ENCODE measurements at places on chromosomes 1 and 21.

GRCh38 chr1:19402031-19402813, 83.1 kb downstream of the CAPZB start:
- DNase-seq: no peak

DNA sequence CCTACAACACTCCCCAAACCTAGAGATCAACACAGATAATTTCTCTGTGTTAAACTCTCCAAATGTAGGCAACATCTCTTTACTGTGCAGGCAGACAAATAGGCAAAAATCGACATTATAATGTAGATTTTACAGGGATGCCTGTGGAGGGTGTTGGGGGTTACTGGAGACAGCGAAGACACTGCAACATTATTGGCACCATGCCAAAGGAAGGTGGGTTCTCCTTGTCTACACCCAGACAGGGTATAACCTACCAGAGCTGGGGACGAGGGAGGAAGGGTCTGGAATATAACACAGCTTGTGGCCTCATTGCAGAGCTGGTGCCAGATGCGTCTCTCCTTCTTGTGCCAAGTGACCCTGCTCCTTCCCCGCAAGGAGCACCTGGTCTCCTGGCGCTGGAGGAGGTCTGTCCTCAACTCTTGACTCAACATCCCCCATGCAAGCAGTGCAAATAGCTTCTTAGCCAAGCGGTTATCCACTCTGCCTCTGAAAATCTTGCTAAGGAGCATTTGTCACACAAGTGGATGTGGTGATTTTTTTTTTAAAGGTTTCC, 404.0 kb downstream of the PRDM2 start:
- no peak for DNase-seq

GRCh38 chr1:229758101-229759036, 132.3 kb downstream of the URB2 start:
- DNase-seq: no peak

DNA sequence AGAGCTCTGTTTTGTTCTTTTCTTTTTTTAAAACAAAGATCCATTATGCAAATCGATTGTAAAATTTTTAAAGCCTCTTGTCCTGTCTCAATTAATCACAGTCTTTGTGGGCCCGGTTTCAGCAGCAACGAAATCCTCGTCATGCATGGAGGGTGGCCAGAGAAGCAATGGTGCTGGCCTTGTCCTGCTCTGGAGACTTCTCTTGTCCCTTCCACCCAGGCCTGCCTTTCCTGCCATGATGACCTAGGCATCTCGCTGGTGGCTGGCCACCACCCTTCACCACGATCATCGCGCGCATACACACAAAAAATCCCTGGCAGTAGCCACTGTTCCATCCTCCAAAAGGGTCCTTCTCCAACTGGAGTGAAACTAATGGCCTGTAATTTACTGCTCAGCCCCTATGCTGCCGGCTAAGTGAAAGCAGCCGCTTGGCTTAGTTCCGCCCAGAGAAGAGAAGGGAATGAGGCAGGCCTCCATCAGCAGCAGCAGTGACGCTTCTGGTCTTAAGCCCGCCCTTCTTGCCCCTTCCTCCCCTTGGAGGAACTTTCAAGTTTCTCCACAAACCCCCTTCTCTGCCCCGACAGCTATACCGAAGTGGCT, 309.5 kb downstream of the NPHP4 start:
- DNase-seq: no peak

- no peak for DNase-seq
These were observed 54.8 kb downstream of the OSBPL9 start for GRCh38 chr1:51671527-51672325.

GRCh38 chr1:32372149-32372756, 9.9 kb downstream of the TSSK3 start:
- DNase-seq: no peak

DNA sequence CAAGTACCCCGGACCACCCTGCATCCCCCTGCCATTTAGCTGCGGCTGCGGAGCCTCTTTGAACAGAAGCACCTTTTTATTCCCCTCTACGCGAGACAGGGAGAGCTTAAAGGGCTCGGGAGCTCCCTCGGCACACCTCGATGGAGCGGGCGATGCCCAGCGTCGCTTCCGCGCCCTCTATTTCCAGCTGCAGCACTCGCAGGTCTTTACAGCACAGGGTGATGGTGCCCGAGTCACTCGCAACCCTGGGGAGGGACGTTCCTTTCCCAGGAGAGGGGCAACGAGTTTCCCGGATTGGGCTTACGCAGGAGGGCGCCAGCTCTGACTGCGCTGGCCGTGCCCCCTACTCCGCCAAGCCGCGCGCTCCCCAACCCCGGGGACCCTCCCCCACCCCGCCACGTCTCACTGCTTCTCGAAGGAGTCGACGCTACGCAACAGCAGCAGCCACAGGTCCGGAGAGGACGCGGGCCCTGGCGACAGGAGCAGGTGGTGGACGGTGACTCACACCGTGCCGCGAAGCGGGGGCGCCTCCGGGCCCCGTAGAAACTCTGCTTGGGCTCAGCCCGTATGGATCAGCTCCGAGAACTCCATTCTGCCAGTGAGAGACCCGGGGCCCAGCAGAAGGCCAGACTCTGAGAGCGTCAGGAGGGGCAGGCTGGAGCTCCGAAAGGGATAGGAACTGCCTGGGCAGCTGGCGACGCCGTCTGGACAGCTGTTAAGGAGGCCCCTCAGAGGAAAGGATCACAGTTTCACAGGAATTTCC, 5.8 kb upstream of the FAM167B start:
- DNase-seq: no peak

- no peak for DNase-seq
These were observed 108.1 kb downstream of the C1orf21 start for GRCh38 chr1:184494929-184495328.

DNA sequence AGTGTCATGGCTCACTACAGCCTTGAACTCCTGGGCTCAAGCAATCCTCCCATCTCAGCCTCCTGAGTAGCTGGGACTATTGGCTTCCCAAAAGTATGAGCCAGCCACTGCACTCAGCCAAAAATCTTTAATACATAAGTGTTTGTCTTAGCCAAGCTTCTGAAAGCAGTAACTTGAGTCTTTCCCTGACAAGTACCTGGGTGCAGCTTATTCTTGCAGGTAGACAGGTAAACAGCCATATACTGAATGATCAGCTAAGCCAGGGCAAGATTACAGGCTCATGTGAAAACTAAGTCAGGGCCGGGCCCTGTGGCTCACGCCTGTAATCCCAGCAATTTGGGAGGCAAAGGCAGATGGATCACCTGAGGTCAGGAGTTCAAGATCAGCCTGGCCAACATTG, 7.8 kb downstream of the MEAF6 start:
- DNase-seq: no peak

- DNase-seq: peak; percentile 37
These were observed 76.5 kb upstream of the BTG3 start for GRCh38 chr21:17688912-17689874.

GRCh38 chr1:29171089-29171488, 10.6 kb downstream of the SRSF4 start:
- DNase-seq: no peak

- no peak for DNase-seq
These were observed 3.4 kb downstream of the LHX9 start for GRCh38 chr1:197920414-197921117.

DNA sequence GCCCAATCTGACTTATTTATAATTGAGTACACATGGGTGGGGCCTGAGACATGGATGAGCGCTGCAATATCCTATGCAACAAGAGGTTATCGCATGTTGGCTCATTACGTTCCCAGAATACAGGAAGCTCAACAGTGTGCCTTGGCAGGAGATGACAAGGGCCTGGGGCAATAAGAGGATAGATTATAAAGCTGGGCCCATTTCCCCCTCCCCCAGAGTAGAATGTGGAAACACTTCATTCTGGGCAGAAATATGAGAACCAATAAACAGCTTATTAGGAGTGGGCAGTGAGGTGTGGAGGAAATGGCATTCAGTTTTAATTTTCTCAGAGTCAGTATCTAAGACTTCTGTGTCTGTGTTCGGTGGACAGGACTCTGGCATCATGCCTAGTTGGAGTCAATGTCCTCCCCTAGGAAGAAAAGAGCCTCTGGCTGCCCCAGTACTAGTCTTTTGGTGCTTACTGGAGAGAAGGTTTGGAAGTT, 92.8 kb downstream of the PIK3R3 start:
- DNase-seq: no peak

- no peak for DNase-seq
These were observed 162.6 kb downstream of the TSEN15 start for GRCh38 chr1:184214128-184214527.

DNA sequence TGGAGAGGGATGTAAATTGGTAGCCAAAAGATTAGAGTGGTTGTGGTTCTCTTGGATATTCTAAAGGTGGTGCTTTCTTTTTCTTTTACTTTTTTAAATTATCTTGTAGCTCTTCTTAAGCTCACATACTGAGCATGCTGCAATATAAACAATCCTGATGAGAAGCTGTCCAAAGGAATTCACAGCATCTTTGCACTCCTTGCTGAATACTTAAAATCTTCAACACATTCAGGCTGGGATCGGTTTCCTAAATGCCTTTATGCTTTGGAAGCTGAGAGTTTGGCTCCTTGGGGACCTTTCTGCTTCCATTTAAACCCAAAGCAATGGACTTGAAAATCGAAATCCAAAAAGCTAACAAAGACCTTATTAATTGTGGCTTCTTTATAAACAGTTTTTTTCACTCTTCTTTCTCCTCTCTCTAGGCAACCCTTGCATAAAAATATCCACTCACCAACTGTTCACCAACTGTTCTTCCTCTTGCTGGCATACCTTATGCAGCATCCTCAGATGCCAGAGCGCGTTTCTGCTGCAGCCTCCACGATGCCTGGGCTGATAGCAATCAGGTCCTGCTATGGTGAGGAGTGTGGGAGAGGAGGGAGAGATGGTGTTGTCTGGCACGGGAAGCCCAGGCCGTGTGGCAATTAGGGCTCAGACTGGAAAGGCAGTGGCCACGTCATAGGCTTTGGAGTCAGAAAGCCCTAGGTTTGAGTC, 535.8 kb upstream of the DAB1 start:
- DNase-seq: no peak

GRCh38 chr1:233032916-233033315, 82.5 kb downstream of the NTPCR start:
- DNase-seq: no peak

DNA sequence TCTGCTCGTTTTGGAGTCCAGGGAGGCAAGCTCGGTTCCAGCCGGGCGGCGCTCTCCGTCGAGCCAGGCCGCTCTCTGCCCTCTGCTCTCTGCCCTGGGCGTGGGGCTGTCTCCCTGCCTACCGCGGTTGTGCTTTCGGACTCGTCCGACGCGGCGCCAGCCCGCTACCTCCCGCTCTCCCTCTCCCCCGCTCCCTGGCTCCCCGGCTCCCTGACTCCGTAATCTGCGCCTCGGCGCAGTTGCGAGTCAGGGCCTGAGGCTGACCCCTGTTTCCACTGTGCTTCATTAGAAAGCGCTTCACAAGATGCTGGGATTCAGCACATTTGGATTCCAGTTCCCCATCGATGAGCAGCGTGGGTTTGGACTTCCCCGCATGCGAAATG, 2.2 kb downstream of the SOX13 start:
- no peak for DNase-seq

DNA sequence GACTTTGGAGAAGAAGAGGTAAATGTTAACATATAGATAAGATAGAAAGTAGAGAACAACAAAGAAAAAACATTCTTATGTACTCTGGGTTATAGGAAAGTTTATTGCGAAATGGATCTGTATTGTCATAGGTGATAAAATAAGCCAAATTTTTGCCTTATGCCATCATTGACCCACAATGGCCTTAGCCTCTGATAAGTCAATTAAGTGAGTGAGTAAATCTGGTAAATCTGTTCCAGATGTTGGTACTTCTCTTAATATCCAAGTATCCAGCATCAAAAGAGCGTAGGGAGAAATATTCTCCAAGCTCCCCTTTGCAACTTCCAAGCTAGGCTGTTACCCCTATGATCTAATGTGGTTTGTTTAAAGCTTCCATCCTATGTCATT, 38.3 kb upstream of the CLCA4 start:
- no peak for DNase-seq

DNA sequence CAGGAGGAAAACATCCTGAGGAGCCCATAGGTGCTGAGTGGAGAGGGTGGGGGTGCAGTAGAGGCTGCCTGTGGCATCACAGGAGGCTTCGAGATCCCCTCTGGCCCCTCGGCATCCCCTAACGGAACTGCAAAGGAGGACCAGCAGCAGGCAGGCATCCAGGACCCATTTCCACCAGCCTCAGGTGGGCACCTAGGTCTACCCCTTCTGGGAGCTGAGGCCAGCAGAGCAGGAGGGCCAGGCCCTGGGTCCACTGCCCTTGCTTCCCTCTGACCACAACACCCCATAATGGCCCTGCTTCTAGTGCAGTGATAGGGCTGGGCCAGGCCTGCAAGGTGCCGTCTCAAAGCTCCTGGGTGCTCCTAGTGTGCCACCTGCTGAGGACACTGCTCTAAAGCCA, 723.0 kb downstream of the PTPRU start:
- DNase-seq: no peak

- DNase-seq: no peak
These were observed 18.1 kb upstream of the USP24 start for GRCh38 chr1:55233145-55233777.

GRCh38 chr1:65425006-65425405, 4.5 kb downstream of the LEPR start:
- no peak for DNase-seq

- DNase-seq: no peak
These were observed 27.4 kb downstream of the LAMB3 start for GRCh38 chr1:209624558-209625549.

DNA sequence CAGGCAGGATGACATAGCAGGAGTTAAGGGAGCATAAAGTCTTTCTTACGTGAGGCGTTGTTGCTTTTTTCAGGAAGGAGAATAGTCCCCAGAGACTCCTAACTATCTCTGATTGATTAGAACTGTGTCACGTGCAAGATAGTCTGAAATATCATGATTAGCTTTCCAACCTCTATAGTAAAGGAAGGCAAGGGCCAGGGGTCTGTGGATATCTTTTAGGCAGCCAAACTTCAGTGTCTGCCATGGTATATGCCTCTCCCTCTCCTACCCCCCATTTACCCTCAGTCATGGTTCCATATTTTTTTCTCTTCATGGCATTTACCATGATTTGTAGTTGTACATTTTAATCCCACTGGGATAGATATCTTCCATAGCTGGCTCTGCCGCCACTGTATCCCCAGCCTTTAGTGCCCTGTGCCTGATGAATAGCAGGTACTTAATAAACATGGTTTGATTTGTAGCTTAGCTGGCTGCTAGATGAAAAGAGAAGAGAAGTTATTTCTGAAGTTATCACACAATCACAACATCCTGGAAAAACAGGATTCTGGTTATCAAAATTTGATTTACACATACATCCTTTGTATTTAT, 318.7 kb upstream of the ST6GALNAC5 start:
- no peak for DNase-seq

DNA sequence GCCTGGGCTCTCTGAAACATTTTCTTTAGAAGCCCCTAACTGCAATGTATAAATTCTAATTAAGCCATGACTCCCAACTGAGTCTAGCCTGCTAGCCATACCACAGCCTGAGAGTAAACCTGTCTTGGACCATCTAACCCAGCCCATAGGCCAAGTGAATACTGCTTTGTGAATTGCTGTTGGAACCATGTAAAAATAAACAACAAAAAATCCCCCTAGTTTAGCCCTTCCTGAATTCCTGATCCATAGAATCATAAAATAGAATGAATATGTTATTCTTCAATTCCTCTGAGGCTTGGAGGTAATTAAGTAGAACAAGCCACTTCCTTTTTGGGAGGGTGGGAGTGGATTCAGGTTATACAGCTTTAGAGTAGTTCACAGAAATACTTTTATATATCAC, 1496.4 kb downstream of the MRPL39 start:
- no peak for DNase-seq

- no peak for DNase-seq
These were observed 27.6 kb downstream of the CLDN14 start for GRCh38 chr21:36452281-36452825.

GRCh38 chr1:174393885-174394284, 53.9 kb upstream of the GPR52 start:
- no peak for DNase-seq

Data from stimulated activated CD4-positive, alpha-beta T cell treated with anti-CD3 and anti-CD28 coated beads, Interleukin-1b, Interleukin-23, amount 100 ng/mL, for 1 hour (primary cell).